Stimulated activated CD4-positive, alpha-beta T cell treated with anti-CD3 and anti-CD28 coated beads, TNF-alpha, amount 100 ng/mL, for 48 hours (primary cell): ENCODE measurements at places on chromosomes 3 and 15.

GRCh38 chr3:96865605-96866004 is 51.2 kb downstream of the EPHA6 start:
- no peak for DNase-seq

GRCh38 chr3:183044547-183045229 is 54.6 kb downstream of the MCCC1 start:
- no peak for DNase-seq

DNA sequence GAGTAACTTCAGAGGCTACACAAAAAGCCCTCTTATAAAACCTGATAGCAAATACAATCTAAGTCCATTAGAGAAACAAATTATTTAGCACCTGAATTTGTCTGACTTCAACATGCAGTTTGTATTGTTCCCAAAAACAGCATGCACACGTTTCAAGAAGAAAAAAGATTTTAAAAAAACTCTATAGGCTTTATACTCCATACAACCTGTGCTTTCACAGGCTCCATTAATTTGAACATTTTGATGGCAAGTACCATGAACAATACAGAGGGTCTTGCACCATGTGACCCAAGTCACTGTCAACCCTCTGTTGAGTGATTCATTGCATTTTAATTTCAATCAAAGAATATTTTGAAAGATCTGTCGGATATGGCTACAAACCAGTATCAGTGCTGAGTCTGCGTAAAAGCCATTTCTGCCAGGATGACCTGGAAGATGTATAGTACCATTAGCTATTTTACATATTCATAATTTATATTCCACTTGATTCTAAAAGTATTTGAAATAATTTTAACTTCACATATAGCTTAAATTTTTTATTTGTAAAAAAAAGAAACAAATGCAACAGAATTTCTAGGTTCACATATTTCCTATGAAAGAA is 13.2 kb downstream of the ANXA2 start:
- no peak for DNase-seq

DNA sequence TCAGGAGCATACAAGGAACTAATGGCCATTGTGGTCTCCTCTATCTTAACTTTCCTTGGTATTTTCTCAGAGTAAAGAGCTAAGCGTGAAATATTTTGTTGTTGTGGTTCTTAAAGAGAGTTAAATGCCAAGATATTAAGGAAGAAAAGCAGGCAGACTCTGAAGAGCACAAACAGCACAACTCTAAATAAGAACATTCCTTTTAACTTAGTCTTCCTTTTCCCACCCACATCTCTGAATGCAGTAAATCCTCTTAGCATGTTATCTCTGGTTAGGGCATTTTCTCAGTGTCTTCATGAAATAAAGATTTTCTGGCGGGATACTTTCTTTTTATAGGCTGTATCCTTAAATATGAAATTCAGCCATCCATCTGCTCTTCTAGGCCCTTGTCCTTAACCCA is 1.5 kb downstream of the GPR87 start:
- no peak for DNase-seq

DNA sequence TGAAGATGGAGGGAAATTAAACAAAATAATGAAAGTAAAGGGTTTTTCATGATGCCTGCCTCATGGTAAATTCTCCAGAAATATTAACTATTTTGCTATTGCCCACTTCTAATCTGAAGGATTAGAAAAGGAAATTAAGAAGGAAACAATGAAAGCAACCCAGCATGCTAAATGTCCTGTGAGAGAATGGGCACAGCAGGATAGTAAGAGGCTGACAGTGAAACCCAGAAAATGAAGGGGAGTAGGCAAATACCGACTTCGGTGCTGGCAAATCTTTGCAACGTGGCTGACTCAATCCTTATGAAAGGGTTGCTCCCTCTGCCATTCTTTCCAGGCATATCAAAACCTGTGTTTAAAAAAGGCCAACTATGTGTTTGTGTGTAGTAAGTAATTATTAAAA is 147.5 kb upstream of the SYNPR start:
- no peak for DNase-seq

DNA sequence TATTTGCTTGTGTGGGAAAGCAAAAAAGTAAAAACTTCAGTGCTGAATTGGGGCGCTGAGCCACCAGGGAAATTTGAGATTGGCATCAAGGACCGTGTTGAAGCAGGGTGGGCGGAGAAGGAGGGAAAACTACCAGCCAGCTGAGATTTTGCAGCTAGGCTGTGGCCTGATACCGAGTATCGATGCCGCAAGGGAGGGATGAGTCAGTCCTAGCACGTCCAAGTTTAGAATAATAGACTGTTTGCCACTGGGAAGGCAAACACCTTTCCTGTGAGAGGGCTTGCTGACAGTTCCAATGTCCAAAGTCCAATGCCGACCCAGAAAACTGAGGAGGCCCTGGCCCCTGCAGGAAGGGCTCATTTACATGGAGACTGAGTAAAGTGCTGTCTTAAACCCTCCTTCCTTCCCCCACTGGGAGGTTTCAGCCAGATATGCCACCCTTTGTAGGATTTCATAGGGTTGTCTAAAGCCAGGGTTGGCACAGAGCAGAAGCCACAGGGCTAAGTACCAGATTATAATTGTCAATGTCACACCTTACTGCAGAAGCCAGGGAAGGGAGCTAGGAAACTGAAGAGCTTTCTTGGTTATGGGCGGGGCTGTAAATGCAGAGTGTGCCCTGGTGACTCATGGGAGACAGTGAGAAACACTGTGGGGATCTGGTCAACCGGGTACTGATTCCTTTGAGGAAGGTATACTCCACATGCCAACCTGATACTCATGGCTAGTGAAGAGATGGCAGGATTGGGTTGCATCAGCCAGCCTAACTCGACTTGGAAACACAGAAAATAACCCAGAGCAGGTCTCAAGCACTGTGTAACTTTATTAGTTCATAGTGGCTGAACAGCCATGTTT is 28.4 kb upstream of the PIK3CB start:
- no peak for DNase-seq

DNA sequence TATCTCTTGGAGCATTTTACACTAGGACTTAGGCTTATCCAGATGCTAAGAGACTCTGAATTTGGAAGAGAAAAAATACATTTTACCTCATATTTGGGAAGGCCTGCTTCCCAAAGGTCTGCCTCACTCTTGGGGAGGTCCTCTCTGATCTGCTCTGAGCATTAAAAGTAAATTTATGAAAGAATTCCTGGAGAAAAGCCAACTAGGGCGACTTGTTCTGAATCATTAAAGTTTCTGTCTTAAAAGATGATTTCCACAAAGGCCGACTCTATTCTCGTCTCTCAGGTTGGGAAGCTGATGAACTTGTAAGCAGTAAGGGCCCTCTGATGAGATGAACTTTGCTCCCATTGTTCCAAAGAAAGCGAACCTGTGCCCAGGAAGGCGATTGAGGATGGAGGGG is 48.7 kb upstream of the HES1 start:
- DNase-seq = no peak

DNA sequence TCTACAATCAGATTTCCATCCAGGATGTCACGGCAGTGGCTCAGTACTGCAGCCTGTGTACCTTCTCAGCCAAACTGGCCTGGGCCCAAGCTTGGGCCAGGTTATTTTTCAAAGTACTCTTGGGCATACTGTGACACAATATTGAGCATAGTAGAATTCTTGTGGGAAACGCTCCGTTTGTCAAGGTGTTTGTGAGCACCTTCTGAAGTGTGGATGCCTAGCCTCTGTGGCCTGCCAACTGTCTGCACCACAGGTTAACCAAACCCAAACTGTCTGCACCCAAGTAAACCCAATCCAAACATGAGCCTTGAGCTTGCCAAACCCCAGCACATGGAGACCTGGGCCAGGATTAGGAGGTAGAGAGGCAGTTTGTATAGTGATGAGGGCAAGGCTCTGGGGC is 25.4 kb downstream of the CTDSPL start:
- DNase-seq = no peak

- DNase-seq = no peak
Measured at GRCh38 chr3:58093574-58094195, 85.5 kb downstream of the FLNB start.

DNA sequence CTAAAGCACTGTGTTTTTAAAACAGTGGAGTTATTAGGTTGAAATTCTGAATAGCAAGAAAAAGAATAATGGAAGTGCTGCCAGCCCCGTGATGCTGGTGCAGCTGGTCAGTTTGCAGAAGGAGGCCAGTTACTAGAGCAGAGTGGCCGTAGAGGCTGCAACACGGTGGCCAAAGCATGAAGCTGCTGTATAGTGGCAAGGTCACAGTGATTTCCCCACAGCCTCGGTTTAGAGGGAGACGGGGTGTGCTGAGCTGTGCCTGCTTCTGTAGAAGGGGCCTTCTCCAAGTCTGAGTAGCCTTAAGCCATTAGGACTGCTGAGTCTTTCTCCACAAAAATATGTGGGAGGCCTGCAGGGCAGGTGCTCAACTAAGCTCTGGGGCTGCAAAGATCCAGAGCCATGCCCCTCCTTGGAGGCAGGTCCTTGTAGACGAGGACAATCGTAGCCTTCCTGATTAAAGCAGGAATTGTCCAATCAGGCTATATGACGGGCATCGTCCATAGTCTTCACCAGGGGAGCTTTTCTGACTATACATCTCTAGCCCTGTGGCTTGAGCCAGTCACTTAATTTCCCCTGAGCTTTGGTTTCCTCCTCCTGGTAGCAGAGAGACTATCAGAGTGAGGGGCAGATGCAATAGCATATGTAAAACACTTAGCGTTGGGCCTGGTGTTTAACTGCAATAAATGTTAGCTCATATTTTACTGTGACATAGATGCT is 151.6 kb downstream of the PGPEP1L start:
- no peak for DNase-seq

- no peak for DNase-seq
Measured at GRCh38 chr3:182220013-182220412, 508.3 kb downstream of the SOX2 start.

GRCh38 chr3:42980209-42980608 is 1.1 kb downstream of the GASK1A start:
- DNase-seq = no peak

DNA sequence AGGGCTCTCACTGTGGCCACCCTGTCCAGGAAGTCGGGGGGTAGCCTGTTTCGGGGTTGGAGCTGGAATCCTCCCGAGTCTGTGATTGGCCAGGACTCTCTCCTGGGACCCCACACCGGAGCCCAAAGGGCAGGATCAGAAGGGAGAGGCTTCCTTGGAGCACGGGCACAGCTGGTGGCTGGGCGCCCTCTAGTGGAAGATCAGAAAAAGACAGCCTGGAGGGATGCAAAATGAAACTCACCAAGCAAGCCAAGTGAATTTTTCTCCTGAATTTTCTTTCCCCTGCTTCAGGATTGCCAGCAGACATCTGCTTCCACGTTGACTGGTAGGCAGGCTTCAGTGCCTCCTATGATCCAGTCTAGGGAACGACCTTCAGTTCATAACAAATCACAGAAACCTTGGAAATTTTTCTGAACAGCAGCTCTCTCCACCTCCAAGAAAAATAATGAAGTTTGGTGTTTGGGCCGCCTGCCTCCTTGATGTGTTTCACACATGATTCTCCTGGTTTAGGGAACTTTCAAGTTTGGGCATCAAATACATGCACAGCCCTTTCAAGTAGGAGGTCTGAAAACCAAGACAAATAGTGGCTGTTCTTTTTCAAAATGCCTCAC is 224.6 kb downstream of the VPS13C start:
- DNase-seq = peak; percentile 23

- no peak for DNase-seq
Measured at GRCh38 chr15:71278989-71279756, 163.9 kb downstream of the THSD4 start.

DNA sequence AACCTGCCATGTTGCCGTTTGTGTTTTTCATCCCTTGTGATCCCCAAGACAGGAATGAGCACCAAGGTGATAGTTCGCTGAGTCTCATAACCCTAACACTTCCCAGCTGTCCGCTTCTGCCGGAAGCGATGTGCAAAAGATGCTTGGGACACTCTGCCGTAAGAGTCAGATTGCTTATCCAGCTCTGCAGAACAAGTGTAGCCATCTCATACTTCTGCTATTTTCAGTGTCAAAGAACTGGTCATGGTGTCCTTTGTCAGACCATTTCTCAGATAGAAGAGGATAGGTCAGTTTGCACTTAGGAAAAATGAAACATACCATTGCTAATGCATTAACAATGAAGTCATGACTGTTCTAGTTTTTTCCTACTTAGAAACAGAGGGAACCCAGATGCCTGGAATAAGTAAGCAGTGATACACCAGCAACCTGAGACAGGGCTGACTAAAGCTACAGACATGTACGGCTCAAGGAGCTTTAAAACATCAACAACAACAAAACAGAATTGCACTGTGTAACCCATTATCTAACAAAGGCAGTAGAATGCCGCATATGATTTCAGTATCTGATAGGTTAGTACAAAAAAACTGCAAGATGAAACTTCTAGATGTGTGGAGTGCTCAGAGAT is 134.0 kb upstream of the IL12A start:
- DNase-seq = no peak

GRCh38 chr3:76107935-76108570 is 322.7 kb upstream of the ZNF717 start:
- DNase-seq = no peak

DNA sequence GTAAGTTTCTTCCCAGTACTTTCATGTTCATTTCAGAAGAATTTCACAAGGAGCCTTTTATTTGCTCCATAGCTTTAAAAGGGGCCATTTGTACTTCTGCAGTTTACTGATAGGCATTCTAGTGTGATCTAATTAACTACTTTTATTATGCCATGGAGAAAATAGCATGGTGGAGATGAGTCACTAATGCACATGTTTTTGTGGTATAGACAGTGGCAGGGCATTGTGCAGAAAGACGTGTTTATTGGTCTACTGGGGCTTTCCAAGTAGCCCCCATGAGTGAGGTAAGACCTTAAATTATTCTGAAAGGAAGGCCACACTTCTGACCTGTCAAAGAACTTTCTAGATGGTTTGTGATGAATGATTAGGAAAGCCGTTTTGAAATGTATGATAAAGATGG is 810.0 kb upstream of the NR2F2 start:
- no peak for DNase-seq

- no peak for DNase-seq
Measured at GRCh38 chr15:62758126-62758951, 284.2 kb upstream of the TPM1 start.

DNA sequence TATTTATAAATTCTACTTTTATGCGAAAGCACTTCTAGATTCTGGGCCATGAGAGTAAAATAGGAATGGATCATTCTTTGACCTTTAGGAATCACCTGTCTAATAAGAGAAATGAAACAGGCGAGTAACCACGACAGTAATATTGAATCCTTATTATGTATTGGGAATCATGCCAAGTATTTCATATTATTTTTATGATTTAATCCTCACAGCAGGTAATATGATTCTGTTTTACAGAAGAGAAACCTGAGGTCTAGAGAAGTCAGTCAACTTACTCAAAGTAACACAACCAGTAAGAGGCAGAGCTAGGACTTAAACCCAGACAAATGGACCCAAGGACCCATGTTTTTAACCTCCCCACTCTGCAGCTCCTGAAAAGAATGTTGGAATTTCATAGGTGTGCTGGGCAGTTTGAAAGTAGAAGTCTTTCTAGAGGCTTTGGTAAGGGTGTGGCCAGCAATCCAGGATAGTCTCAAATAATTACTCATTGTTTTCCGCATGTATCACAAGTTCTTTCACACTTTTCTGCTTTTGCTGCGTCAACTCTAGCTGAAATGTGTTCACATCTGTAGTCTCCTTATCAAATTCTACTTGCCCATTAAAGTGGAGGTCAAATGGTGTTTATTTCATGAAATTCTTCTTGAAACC is 181.7 kb downstream of the TPRG1 start:
- no peak for DNase-seq
